ENCODE measurements at places on chromosomes 16 and 17.

GRCh38 chr16:29699324-29700219 lies 20.6 kb downstream of the QPRT start:
- no peak for DNase-seq

DNA sequence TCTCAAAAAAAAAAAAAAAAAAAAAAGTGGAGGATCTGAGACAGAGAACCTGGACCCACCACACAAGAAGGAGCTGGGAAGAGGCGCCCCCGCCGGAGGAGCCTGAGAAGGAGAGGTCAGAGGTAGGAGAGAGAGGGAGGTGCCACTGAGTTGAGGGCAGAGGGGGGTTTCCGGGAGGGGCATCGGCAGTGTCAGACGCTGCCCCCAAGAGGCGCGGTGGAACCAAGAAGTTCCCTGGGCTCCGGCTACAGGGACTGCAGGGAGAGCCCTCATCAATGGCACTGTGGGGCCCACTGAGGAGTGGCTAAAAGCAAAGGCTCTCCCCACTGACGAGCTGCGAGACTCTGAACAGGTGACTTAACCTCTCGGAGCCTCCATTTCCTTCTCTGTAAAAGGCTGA lies 4.2 kb downstream of the CCDC42 start:
- peak; percentile 14 for DNase-seq

- DNase-seq = no peak
Observed at GRCh38 chr16:69165584-69165983, 21.4 kb upstream of the SNTB2 start.

DNA sequence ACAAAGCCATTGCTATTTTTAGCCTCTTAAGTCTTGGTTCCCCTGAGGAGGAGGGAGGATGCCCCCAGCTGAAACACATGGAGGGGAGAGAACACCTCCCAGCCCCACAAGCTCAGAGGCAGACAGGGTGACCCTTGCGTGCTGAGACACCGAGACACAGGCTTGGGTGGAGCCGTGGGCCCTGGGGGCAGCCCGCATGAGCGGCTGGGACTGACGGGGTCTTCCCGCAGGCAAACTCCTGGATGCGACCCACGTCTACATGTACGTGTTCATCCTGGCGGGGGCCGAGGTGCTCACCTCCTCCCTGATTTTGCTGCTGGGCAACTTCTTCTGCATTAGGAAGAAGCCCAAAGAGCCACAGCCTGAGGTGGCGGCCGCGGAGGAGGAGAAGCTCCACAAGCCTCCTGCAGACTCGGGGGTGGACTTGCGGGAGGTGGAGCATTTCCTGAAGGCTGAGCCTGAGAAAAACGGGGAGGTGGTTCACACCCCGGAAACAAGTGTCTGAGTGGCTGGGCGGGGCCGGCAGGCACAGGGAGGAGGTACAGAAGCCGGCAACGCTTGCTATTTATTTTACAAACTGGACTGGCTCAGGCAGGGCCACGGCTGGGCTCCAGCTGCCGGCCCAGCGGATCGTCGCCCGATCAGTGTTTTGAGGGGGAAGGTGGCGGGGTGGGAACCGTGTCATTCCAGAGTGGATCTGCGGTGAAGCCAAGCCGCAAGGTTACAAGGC lies 9.8 kb downstream of the SLC16A3 start:
- DNase-seq = peak; percentile 71

DNA sequence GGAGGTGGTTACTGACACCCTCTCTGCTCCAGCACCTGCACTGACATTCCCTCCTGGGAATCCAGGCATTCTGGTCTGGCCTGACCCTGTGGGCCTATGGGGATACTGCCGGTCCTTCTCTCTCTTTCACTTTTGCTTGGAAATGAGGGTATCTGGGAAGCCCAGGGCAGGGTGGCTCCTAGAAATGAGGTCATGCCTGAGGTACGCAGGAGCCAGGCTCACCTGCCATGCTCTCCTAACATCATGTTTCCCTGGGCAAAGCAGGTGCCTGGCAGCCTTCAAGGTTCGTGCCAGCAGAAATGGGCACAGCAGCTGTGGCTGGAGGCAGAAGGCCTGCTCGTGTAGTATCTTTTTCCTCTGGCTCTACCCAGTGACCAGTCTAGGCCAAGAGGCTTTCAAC lies 3.3 kb downstream of the ITGA3 start:
- DNase-seq = no peak

- DNase-seq = no peak
Observed at GRCh38 chr17:66652840-66653507, 181.9 kb upstream of the CACNG5 start.

DNA sequence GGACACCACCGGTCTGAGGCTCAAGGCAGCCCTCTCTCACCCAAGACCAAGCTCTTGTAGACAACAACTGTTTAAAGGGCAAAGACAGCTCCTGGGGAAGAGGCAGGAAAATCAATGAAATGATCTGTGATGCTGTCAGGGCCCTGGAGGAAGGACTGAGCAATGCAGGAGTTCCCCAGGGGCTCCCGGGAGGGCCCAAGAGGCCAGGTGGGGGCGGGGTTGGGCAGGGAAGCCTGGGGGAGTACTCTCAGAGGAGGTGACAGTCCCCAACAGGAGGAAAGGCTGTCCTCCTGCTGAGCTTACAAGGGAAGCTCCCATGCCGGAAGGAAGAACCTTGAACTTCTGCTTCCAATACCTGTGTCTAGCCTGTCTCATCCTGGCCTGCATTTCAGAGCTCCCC lies 8.3 kb upstream of the NOS2 start:
- DNase-seq = no peak

DNA sequence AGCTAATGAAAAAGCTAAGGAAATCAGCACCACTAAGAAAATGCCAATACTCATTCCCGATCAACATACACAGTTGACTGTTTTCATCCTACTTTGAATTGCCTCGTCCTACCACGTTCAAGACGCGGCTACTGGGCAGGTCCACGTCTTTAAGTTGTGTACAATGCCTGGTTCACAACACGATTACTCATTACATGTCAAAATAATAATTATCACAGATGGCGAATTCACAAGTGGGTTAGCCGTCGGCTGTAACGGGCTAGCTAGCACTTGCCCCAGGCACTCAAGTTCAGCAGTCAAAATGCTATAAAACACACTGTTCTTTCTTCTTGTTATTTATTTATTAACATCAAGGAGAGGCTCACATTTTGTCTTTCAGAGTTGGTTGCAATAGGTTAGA lies 124.2 kb downstream of the ZFHX3 start:
- no peak for DNase-seq
